ENCODE measurements at places on chromosomes 1 and 21.

DNA sequence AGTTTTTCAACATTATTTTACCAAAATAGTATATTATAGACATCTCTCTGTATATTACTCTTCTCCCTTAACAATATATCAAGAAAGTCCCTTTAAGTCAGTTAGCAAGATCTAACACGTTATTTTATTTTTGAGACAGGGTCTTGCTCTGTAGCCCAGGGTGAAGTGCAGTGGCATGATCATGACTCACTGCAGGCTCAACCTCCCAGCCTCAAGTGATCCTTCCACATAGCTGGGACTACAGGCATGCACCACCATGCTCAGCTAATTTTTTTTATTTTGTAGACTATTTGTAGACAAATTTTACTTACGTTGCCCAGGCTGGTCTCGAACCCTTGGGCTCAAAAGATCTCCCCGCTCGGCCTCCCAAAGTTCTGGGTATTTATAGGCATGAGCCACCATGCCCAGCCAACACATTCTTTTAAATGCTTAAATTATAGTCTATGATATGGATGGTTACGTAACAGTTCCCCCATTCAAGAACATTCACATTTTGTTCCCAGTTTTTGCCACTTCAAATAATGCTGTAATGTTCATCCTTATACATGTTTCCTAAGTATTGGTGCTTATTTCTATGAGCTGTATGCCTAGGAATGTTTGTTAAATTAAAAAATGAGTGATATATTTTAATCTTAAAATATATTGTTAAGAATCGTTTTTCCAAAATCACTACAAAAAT, 70.4 kb downstream of the TUT4 start:
- peaks cover 5% of the 10 kb centered on the region for H3K36me3 ChIP-seq
- no peaks in the 10 kb centered on the region for H3K27me3 ChIP-seq
- DNase-seq, result no peak

GRCh38 chr1:203274603-203275381, 30.5 kb upstream of the BTG2 start:
- H3K36me3 ChIP-seq, result no peaks in the 10 kb centered on the region
- H3K4me3 ChIP-seq, result no peak overlapping the region
- H3K27ac ChIP-seq, result peak overlapping the region; percentile 64
- no peaks in the 10 kb centered on the region for H3K27me3 ChIP-seq
- no peak for DNase-seq

DNA sequence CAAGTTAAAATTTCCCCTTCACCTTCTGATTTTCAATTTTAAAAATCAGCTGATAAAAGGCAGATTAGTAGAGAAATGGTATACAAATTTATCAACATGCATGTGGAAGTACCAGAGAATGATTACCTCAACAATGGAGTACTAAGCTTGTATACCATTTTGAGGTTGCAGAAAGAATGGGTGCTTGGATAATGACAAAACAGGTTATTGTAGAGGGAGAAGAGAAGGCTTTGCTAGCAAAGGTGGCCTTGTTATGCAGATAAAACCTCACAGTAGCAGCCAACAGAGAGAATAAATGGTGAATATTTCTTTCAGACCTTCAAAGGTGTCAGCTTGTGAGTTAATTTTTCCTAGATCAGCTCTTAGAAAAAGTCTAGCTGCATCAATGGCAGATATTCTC, 1174.9 kb upstream of the ADGRL4 start:
- no peaks in the 10 kb centered on the region for H3K36me3 ChIP-seq
- no peak overlapping the region for H3K4me3 ChIP-seq
- H3K27me3 ChIP-seq, result no peaks in the 10 kb centered on the region
- DNase-seq, result no peak

DNA sequence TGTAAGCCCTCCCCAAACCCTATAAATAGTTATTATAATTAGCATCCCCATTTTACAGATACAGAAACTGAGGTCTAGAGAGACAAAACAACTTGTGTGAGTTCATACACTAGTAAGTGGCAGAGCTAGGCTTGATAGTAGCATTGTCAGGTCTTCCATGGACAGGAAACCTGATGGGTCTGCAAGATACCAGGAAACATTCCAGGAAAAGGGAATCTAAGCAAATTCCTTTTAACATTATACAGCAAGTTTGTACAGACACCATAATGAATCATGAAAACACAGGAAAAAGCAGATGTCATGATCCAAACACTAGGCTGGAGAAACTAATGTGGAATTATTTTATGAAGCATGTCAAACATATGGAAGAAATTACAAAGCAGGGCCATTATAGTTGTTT, 89.1 kb upstream of the KCNK2 start:
- H3K27ac ChIP-seq, result no peak overlapping the region
- H3K27me3 ChIP-seq, result no peaks in the 10 kb centered on the region
- H3K36me3 ChIP-seq, result no peaks in the 10 kb centered on the region
- DNase-seq, result no peak
- H3K4me1 ChIP-seq, result no peaks in the 10 kb centered on the region

GRCh38 chr1:229699613-229700267, 73.7 kb downstream of the URB2 start:
- H3K4me1 ChIP-seq, result peaks cover 2% of the 10 kb centered on the region
- H3K27ac ChIP-seq, result no peak overlapping the region
- no peak overlapping the region for H3K4me3 ChIP-seq
- H3K27me3 ChIP-seq, result no peaks in the 10 kb centered on the region

DNA sequence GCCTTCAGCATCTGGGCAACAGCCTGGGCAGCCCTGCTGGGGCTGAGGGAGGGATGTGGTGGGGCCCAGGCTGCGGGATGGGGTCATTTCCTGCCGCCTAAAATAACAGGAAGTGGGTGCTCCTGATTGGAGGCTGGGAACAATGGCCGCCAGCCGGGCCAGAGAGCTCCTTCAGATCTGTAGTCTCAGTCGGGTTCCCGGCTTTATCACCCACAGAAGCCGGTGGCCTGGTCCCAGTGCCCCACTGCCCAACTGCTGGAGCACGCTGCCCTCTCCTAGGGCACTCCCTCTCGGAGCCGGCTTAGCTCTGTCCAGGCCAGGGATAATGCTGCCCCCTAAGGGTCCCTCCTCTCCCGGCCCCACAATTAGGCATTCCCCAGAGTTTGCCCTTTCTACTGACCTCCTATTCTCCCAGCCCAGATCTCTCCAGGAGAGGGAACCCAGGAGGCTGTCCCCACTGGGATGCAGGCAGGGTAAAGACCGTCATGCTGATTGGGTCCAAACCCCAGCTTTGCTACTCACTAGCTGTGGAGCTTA, 5.1 kb downstream of the MAP7D1 start:
- H3K27ac ChIP-seq, result peak overlapping the region; percentile 82
- no peaks in the 10 kb centered on the region for H3K27me3 ChIP-seq
- no peak for DNase-seq
- peaks cover 33% of the 10 kb centered on the region for H3K36me3 ChIP-seq

GRCh38 chr21:14838400-14838799, 226.4 kb downstream of the NRIP1 start:
- H3K4me3 ChIP-seq, result no peak overlapping the region
- H3K27ac ChIP-seq, result no peak overlapping the region
- H3K4me1 ChIP-seq, result no peaks in the 10 kb centered on the region
- peaks cover 3% of the 10 kb centered on the region for H3K36me3 ChIP-seq

DNA sequence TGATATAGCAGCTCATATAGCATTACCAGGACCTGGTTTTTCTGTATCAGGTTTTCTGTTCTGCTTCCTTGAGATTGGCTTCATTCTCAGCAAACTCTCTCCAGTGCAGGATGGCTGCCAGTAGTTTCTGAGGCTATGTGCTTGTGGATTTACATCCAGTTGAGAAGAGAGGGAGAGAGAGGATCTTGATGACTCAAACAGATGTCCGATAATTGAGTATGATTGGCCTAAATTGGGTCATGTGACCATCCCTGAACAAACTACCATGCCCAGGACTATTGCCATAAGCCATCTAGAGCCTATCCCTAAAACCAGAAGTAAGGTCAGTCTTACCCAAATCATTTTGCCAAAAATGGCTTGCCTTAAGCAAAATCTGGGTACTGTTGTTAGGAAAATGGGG, 18.1 kb upstream of the PSMA5 start:
- H3K27me3 ChIP-seq, result peaks cover 31% of the 10 kb centered on the region
- no peaks in the 10 kb centered on the region for H3K4me1 ChIP-seq
- no peak for DNase-seq
- H3K36me3 ChIP-seq, result no peaks in the 10 kb centered on the region
- H3K27ac ChIP-seq, result no peak overlapping the region
- H3K4me3 ChIP-seq, result no peak overlapping the region

DNA sequence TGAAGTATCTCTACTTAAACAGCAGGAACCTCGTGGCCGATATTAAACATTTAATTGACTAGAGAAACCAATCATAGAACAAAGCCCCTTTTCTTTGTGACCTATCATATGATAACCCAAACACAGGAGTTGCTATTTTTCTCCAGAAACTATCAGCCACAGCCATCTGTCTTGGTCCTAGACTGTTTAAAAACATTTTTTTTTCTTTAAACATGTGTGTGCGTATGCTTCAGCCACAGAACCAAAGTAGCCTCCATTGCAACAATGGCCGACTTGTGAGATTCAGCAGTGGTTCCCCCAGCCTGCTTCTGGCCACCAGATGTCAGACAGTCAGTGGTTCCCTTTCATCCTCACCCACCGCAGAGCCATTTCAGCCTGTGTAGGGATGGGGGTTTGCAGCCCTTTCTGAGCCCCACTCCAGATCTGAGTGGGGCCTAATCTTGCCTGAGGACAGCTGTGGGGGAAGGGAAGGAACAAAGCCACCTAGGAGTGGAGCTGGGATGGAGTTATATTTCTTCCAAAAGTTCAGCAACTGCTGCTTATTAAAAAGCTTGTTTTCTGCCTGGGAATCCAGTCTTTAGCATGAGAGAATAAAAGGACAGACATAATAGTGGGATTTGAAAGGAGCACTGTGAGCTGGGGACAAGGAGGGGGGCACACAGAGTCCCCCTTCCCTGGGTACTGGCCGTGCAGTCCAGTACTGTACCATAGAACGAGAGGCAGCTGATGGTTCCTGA, 11.7 kb upstream of the IGSF3 start:
- H3K4me3 ChIP-seq, result no peak overlapping the region
- H3K4me1 ChIP-seq, result peaks cover 8% of the 10 kb centered on the region
- H3K27me3 ChIP-seq, result peaks cover 8% of the 10 kb centered on the region
- peak overlapping the region; percentile 37 for H3K27ac ChIP-seq
- H3K36me3 ChIP-seq, result no peaks in the 10 kb centered on the region

- DNase-seq, result no peak
- H3K27ac ChIP-seq, result no peak overlapping the region
- no peaks in the 10 kb centered on the region for H3K27me3 ChIP-seq
- H3K4me3 ChIP-seq, result no peak overlapping the region
Observed at GRCh38 chr1:236568285-236568894, 35.9 kb downstream of the HEATR1 start.

DNA sequence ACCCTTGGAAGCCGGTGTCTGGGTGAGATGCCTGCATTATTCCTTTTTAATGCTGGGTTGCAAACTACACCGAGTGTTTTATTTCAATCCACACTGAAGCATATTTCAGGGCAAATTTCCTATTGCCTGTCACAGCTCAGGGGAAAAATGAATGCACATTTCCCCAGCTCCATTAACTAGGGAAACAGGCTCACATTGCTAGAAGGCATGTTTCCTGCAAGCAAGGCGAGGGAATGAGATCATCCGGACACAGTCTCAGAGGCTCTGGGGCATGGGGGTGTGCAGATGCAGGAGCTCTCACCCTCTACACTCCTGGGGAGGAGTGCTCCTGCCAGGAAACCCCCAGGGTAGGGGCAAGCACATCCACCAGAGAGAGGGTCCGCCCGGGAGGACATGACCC, 24.6 kb downstream of the SYT2 start:
- no peak overlapping the region for H3K4me3 ChIP-seq
- no peaks in the 10 kb centered on the region for H3K36me3 ChIP-seq
- peak; percentile 72 for DNase-seq
- H3K27ac ChIP-seq, result no peak overlapping the region
- peaks cover 2% of the 10 kb centered on the region for H3K27me3 ChIP-seq

DNA sequence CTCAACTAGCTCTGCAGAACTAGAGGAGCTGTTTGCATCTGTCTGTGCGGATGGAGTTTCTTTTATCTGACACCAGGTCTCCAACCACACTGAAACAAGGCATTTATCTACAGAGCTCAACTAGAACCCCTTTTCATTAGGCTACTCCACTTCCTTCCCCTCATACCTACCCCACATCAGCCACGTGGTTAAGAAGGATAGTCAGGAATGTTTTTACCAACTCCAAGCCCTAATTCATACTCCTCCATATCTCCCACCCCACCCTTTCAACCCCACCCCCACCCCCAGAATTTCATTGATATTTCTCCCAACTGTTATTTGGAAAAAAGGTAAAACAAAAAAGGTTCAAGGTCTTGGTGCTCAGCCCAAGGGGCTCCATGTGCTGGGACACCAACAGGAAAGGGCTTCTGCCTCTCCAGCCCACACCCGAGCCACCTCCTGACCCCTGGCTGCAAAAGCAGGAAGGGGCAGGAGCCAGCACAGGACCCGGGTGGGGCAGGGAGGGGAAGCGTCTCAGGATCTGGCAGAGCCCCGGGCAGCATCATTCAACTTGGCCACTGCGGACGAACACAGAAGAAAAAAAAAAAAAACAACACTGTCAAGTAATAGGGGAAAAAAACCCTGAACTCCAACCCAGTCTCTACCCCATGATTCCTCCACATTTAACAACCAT, 7.0 kb downstream of the ENSA start:
- DNase-seq, result no peak
- no peak overlapping the region for H3K27ac ChIP-seq
- H3K4me3 ChIP-seq, result no peak overlapping the region

- H3K4me1 ChIP-seq, result peaks cover 16% of the 10 kb centered on the region
- no peak overlapping the region for H3K4me3 ChIP-seq
- H3K27ac ChIP-seq, result no peak overlapping the region
- H3K27me3 ChIP-seq, result peaks cover 28% of the 10 kb centered on the region
- DNase-seq, result no peak
- no peaks in the 10 kb centered on the region for H3K36me3 ChIP-seq
Observed at GRCh38 chr1:47507144-47507543, 69.3 kb downstream of the FOXD2 start.

DNA sequence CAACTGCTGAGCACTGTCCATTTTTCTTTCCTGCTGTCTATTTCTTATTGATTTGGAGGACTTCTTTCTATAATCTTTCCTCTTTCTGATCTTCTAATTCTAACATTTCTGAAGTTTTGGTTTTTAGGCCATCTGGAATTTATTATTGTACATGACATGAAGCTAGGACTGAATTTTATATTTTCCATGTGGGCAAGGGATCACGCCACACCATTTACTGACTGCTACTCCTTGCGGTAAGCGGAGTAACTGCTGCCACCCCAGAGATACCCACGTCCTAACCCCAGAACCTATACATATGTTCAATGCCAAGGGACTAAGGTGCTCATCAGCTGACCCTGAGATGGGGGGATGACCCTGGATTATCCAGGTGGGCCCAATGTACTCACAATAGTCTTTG, 70.6 kb downstream of the NPHP4 start:
- H3K27me3 ChIP-seq, result no peaks in the 10 kb centered on the region
- H3K4me3 ChIP-seq, result no peak overlapping the region
- no peak for DNase-seq
- H3K27ac ChIP-seq, result no peak overlapping the region
- H3K4me1 ChIP-seq, result peaks cover 9% of the 10 kb centered on the region

GRCh38 chr21:14284481-14284880, 68.5 kb downstream of the RBM11 start:
- no peak overlapping the region for H3K4me3 ChIP-seq
- no peaks in the 10 kb centered on the region for H3K27me3 ChIP-seq
- DNase-seq, result no peak
- H3K27ac ChIP-seq, result no peak overlapping the region
- no peaks in the 10 kb centered on the region for H3K36me3 ChIP-seq
